Natural killer cell treated with Interleukin-12 subunit alpha and Interleukin-12 subunit beta and Interleukin-15 and Interleukin-18, amount 100 ng/mL, for 72 hours (primary cell): ENCODE measurements at places on chromosomes 1 and 21. TPM values are rescaled to one million over a fixed set of nuclear protein-coding genes. Genes with fewer than 3 reads are reported as not detected.

The RGS8 gene
- not detected for total RNA-seq

The SDC3 gene
- total RNA-seq = not detected

The ZNF684 gene
- total RNA-seq = 9.3 TPM

The INAVA gene
- total RNA-seq = 0.86 TPM

The PITHD1 gene
- 77.7 TPM for total RNA-seq

The PROK1 gene
- total RNA-seq = not detected

The ENAH gene
- total RNA-seq = 0.52 TPM

The HES3 gene
- not detected for total RNA-seq

The REN gene
- total RNA-seq = not detected

The LYPLAL1 gene
- 12.5 TPM for total RNA-seq
